Cardiac fibroblast (primary cell): ENCODE measurements at places on chromosomes 11 and 22.

GRCh38 chr22:29661336-29661735 is 57.9 kb downstream of the NF2 start:
- no peak for DNase-seq

- DNase-seq, result peak; percentile 69
These were observed 12.0 kb downstream of the BRSK2 start for GRCh38 chr11:1401656-1402221.

DNA sequence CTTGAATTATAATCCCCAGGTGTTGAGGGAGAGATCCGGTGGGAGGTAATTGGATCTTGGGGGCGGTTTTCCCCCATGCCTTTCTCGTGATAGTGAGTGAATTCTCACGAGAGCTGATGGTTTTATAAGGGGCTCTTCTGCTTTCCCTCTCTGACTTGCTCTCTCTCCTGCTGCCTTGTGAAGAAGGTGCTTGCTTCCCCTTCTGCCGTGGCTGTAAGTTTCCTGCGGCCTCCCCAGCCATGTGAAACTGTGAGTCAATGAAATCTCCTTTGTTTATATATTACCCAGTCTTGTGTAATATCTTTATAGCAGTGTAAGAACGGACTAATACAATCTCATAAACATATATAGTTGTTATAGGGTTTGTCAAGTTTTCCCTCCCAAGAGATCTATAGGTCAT is 32.8 kb downstream of the KCNE3 start:
- DNase-seq, result no peak

DNA sequence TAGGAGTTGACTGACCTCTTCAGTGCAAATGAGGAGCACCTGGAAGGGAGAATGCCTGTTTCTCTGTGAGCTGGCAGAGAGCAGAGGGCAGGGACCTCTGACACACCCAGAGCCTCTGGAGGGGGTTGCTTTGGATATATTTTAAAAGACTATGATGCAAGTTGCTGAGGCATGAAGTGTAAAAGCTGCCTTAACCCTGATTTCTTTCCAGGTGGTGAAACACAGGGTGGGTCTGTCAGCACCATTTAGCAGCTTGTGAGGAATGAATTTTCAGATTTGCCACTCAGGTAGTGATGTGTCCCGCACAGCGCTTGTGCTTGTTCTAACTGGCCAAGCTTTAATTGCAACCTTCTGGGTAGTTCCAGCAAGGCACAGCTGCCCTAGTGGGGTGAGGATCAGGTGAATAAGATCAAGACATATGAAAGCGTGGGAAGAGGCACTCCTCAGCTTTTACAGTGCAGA is 90.2 kb downstream of the SWAP70 start:
- no peak for DNase-seq

DNA sequence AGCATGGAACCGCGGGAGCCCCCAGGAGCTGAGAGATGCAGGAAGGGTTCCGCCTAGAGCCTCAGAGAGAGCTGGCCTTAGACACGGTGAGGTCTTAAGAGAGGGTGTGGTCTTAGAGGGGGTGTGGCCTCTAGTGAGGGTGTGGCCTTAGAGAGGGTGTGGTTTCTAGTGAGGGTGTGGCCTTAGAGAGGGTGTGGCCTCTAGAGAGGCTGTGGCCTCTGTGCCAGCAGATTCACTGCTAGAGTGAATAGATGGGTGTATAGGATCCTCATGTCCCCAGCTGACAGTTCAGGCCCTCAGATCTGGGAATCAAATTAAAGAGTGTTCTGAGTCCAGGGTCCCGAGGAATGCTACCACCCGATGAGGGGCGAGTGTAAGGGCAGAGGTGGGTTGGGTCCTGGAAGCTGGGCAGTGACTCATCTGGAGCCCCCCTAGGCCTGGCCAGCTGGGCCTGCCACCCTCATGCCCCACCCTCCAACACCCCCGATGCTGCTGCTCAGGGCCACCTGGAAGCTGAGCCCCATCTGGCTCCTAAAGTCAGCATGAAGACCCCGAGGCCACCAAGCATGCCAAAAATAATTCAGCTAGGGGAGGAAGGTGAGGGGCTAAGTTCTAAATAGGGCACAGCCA is 49.5 kb downstream of the IGF2 start:
- peak; percentile 64 for DNase-seq

- no peak for DNase-seq
These were observed 9.2 kb upstream of the ALX4 start for GRCh38 chr11:44319170-44319551.

DNA sequence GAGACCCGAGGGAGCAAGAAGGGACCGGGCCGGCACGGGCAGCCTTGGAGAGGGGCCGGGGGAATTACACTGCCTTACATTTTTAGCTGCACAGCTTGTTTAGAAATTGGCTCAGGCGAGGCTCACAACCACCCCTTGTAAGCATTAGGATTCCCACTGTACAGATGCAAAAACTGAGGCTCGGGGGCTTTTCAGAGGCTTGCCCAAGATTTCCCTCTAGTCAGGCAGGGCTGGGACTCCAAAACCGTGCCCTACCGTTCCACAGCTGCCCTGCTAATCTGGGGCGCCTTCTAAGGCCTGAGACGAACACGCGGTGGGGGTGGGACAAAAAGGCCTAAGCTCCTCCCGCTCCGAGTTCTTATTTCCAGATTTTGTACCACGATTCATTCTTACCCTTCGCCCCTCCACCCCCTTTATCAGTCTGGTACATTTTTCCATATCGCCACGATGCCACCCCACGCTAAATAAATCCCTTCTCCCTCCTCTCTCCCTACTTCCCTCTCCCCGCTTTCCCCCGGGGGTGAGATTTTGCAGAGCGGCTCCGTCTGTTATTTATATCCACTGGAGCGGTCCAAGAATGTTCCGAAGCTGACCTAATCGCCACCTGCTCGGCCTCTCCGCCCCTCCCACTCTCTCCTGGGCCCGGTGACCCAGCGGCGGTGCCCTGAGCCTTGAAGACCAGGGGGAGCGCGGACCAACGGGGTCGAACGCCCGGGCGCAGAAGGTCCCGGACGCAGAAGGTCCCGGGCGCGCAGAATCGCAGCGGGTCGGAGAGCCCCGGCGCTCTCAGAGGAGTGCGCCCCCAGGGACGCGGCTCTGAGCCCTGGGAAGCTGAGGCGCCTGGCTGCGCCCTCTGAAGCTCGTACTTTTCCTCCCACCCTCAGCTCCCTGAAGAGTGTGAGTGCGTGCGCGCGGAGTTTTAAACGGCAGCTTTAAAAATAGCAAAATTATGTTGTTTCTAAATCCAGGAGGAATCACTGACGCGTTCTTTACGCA is 764 bp upstream of the PACSIN3 start:
- peak; percentile 51 for DNase-seq

GRCh38 chr22:46587492-46588278 is 32.5 kb upstream of the GRAMD4 start:
- no peak for DNase-seq

DNA sequence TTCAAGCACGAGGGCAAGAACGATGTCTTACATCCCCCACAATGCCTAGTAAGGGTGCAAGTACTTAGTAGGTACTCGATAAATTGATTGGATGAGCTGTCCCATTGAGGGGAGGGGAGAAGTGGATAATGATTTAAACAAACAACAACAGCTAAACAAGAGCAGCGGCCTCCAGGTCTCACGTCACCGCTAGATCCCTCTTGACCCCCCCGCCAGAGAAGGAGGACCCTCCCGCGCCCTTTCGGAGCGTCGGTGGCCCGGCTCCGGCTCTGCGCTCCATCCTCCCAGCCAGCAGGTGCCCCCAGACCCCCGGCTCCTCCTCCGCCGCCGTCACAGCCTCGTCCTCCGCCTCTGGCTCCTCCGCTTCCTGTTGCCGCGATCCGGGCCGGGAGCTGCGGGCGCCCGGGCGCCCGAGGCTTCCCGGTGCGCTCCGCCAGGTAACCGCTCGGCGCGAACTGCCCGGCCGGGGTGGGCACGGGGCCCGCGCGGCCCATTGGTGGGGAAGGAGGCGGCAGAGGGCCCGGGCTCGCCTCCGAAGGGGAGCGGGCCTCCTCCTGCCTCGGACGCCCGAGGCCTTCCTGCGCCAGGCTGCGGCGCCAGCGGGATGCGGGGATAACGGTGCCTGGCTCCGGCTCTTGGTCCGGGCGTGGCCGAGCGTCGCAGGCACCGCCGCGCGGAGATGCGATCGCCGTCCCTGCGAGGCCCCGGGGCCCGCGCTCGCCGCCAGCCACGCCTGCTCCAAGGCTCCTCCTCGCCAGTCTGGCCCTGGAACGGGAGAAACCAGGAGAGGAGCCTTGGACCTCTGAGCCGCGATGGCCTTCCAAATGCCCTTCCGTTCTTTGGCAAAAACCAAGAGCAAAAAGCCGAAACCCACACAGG is at the start of gene TLCD5:
TLCD5 (plus strand) TSS at position 368 of the 879 bp plus-strand sequence. CDS start 2,143 bp downstream, outside the sequence.
- peak; percentile 61 for DNase-seq

DNA sequence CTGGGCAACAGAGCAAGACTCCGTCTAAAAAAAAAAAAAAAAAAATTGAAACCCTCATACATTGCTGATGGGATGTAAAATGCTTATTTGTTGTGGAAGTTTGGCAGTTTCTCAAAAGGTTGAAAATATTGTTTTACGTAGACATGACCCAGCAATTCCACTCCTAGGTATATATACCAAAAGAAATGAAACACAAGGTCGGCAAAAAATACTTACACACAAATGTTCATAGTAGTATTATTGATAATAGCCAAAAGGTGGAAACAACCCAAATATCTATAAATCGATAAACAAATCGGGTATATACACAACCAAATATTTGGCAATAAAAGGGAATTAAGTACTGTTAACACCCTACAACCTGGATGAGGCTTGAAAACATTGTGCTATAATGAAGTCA is 5.1 kb upstream of the ZNF143 start:
- no peak for DNase-seq

DNA sequence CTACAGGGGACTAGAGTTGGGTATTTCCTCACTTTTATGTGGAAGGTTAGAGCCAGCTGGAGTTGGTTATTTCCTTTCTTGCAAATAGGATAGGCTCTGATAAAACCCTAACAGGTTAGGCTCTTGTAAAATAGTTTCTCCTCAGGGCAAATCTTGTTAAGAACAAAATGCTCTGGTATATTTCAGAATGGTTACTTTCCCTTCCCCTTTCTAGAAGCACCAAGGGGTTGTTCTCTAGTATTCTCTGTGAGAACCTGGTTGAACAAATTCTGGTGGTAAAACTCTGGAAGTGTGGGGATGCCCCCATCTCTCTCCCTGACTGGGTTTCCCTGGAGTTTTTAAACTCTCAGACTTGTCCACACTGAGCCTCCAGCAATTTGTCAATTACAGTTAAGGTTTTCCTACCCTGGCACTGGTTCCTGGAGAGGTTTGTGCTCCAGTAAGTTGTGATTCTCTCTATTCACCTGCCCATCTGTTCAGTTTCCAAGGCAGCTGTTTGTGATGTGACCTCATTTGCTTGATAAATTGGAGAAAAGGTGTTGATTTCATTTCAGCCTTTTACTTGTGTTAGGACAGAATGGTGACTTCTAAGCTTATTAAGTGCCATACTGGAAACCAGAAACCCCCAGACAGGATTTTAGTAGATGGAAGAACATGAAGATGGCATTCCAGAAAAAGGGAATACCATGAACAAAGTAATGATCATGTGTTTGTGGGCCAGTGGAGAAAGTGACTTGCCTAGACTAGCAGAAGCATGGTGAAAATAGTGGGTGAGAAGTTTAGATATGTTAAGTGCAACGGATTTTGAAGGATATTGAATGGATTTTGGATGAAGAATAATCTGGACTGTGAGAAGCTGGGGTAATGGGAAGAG is 64.6 kb downstream of the EXT2 start:
- DNase-seq, result no peak

- no peak for DNase-seq
These were observed 108.2 kb downstream of the FEZ1 start for GRCh38 chr11:125387901-125388300.

- no peak for DNase-seq
These were observed 3.6 kb downstream of the USP35 start for GRCh38 chr11:78192223-78192719.

DNA sequence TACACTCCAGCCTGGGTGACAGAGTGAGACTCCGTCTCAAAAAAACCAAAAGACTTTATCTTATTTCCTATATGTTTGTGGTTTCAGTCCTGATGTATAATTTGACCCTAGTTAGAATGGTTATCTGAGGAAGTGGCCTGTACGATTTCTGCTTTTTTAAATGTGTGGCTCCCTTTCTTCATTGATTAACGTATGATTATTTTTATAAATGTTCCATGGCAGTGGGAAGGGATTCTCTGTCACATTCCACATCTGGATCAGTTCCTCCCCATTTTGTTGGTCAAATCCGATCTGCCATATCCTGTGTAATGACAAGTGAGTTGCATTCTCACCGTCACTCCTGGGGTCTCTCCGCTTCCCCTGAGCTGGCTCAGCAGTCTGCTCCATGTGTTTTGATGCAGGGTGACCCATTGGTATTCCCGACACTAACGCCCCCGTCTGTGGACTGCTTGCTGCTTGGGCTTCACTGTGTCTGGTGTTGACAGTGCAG is 20.3 kb downstream of the NEAT1 start:
- peak; percentile 57 for DNase-seq

DNA sequence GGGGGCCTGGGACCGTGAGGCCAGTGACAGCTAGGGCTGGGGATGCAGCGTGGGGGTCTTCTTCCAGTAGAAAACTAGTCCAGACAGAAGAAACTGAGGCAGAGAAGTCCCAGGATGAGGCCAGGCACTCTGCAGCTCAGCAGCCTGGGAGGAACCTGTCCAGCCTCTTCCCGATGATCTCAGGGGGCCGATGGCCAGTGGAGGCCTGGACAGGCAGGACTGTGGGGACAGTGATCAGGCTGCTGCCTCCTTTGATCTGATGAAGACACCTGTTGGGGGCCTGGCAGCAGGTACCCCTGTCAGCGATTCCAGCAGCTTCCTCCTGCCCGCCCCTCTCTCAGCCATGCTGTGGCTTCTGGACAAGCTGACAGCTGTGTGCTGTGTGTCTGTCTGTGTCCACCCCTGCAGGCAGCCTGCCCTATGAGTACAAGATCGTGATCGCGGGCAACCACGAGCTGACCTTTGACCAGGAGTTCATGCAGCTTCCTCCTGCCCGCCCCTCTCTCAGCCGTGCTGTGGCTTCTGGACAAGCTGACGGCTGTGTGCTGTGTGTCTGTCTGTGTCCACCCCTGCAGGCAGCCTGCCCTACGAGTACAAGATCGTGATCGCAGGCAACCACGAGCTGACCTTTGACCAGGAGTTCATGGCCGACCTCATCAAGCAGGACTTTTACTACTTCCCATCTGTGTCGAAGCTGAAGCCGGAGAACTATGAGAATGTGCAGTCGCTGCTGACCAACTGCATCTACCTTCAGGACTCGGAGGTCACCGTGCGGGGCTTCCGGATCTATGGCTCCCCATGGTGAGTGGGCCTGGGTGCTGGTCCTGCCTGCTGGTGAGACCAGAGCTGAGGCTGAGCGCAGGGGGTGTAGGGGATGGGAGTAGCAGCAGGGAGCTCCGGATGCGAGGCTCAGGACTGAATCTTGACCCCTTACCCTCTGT is 62.6 kb downstream of the MPPED1 start:
- no peak for DNase-seq

- DNase-seq, result no peak
These were observed 20.8 kb upstream of the CHKA start for GRCh38 chr11:68142028-68142412.

- DNase-seq, result peak; percentile 3
These were observed 58.4 kb upstream of the GAB2 start for GRCh38 chr11:78476066-78476465.

GRCh38 chr11:87628026-87628580 is 547.1 kb downstream of the RAB38 start:
- no peak for DNase-seq

GRCh38 chr11:134120143-134120850 is 51.4 kb downstream of the JAM3 start:
- DNase-seq, result peak; percentile 94

- DNase-seq, result peak; percentile 15
These were observed 931 bp downstream of the CADM1 start for GRCh38 chr11:115503083-115503885.

GRCh38 chr22:45211848-45212247 is 28.8 kb downstream of the KIAA0930 start:
- DNase-seq, result no peak
